T-cell (primary cell): ENCODE measurements at places on chromosomes 2 and 18.
A peak's percentile ranks its signal among the peaks of the same experiment; 100 is the strongest.

DNA sequence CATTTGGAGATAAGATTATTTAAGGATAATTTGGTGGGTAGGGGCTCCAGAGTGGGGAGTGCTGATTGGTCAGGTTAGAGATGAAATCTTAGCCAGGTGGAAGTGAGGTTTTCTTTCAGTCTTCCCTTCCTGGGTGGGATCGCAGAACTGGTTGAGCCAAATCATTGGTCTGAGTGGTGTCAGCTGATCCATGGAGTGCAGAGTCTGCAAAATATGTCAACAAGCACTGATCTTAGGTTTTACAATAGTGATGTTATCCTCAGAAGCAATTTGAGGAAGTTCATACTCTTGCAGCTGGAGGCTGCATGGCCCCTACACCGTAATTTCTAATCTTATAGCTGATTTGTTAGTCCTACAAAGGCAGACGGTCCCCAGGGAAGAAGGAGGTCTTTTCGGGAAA, 1483.4 kb upstream of the ZEB2 start:
- H3K27ac ChIP-seq = no peak overlapping the region
- no peaks in the 10 kb centered on the region for H3K4me1 ChIP-seq
- no peaks in the 10 kb centered on the region for H3K36me3 ChIP-seq
- no peak overlapping the region for H3K4me3 ChIP-seq
- no peaks in the 10 kb centered on the region for H3K27me3 ChIP-seq

DNA sequence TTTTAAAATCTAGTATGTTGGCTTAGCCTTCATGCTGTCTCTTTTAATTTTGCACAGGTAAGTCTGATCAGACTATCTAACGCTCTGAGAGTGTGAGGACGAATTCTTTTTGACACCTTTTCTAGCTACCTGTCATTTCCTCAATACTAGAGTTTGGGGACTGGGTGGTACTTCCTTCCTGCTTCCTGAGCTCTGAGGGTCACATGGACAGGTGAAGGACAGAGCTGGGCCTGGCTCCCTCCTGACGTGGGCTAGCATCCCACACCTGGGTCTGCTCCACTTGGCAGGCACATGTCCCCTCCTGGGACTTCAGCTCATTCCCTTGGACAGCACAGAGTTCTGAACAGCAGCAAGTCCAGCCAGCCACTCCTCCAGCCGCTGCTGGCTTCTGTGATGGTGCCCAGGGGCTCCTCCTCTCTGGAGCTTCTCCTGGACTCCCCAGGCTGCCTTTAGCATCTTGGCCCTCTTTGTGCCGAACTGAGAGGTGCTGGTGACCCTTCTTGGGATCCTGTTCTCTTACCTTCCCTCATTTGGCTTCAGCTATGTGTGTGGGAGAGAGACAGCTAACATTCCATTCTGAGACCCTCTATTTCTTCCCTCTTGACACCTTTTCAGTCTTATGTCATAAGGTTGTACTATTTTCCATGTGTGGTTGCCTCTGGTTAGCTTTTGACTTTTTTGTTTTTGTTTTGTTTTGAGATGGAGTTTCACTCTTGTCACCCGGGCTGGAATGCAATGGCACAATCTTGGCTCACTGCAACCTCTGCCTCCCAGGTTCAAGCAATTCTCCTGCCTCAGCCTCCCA, 106.9 kb downstream of the B3GNT2 start:
- no peak for DNase-seq
- H3K36me3 ChIP-seq = no peaks in the 10 kb centered on the region
- H3K4me1 ChIP-seq = peaks cover 66% of the 10 kb centered on the region
- no peaks in the 10 kb centered on the region for H3K27me3 ChIP-seq
- peak overlapping the region; percentile 72 for H3K27ac ChIP-seq

GRCh38 chr2:221671515-221671914, 99.4 kb upstream of the EPHA4 start:
- no peaks in the 10 kb centered on the region for H3K27me3 ChIP-seq
- H3K36me3 ChIP-seq = no peaks in the 10 kb centered on the region
- H3K4me3 ChIP-seq = no peak overlapping the region
- no peaks in the 10 kb centered on the region for H3K4me1 ChIP-seq
- no peak overlapping the region for H3K27ac ChIP-seq

DNA sequence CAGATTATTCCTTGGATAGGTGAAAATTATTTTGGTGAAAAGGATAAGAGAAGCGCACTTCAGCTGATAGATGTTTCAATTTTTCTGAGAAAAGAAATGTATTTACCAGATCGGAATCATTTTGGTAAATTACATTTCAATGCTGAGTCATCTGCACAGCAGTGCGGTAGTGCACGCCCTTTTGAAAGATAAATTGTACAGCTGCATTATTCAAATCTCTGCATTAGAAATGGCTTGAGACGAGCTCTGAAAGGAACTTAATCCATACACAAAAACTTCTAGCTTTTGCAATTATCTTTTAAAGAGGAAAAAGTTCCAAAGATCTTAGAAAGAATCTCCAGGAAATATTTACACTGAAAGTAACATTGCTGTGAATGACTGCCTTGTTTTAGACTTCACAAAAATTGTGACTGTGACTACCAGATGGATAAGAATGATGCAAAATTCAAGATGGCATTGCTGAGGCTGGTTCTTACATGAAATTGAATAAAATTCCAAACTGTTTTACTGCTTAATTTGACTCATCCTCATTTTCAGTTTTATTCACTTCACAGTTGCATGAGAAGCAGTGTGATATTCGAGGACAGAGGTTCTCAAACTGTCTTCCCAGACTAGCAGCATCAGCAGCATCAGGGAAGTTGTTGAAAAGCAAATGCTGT, 161.7 kb downstream of the RND3 start:
- no peaks in the 10 kb centered on the region for H3K4me1 ChIP-seq
- H3K27me3 ChIP-seq = no peaks in the 10 kb centered on the region
- no peak overlapping the region for H3K27ac ChIP-seq
- no peaks in the 10 kb centered on the region for H3K36me3 ChIP-seq
- no peak for DNase-seq

- no peak overlapping the region for H3K27ac ChIP-seq
- no peaks in the 10 kb centered on the region for H3K4me1 ChIP-seq
- no peaks in the 10 kb centered on the region for H3K36me3 ChIP-seq
- no peaks in the 10 kb centered on the region for H3K27me3 ChIP-seq
These were observed 72.9 kb downstream of the PRKCE start for GRCh38 chr2:45724335-45724734.

DNA sequence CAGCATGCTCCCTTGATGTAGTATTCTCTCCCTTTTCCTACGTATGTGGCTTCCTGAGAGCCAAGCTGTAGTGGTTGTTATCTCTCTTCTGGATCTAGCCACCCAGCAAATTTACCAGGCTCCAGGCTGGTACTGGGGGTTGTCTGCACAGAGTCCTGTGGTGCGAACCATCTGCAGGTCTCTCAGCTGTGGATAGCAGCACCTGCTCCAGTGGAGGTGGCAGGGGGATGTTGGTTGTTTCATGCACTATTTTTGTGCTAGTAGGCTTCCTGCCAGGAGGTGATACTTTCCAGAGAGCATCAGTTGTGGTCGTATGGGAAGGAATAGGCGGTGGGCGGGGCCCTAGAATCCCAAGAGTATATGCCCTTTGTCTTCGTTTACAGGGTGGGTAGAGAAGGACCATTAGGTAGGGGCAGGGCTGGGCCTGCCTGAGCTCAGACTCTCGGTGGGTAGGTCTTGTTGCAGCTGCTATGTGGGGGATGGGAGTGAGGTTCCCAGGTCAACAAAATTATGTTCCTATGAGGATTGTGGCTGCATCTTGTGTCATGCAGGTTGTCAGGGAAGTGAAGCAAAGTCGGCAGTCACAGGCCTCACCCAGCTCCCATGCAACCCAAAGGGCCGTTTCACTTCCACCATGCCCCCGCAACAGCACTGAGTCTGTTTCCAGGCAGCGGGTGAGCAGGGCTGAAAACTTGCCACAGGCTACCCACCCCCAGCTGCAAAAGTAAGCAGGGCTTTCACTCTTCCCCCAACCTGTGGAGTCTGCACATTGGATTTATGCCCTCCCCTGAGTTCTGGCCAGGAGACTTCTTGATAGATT, 1139.5 kb downstream of the BCL11A start:
- DNase-seq = no peak
- H3K4me3 ChIP-seq = no peak overlapping the region
- H3K4me1 ChIP-seq = no peaks in the 10 kb centered on the region
- H3K27ac ChIP-seq = no peak overlapping the region
- H3K36me3 ChIP-seq = no peaks in the 10 kb centered on the region

DNA sequence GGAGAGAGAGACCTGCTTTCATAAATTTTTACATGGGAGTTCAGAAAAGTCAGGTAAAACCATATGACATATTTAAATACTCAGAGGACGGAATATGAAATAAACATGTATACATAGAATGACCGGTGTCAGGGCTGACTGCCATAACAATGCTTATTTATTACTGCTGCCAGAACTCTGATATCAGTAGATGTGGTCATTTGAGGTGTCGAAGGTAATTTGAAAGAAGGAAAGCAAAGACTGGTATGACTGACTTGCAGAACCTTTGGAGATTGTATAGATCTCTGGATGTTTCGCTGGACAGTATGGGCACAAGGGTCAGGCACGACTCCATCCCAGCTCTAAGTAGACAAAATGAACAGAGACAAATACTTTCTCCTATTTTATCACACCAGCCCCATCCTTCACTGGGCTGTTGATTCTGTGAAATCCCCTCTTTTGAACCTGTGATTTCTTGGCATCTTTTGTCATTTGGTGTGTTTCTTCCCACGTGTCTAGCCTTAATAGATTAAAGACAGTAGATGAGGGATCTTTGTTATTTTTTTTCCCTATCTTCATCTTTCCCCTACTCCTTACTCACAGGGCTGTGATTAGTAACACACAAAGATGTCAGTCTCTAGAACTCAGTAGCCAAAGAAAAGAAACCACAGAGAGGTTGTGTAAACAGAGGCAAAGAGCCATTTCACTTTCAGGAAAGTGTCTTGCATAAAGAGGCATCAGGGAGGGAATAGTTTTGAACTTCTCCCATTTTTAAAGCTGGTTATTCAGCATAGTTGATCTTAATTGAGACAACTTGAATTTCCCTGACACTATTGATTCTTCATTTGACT, 61.6 kb downstream of the ICOS start:
- peaks cover 34% of the 10 kb centered on the region for H3K4me1 ChIP-seq
- H3K36me3 ChIP-seq = no peaks in the 10 kb centered on the region
- H3K27me3 ChIP-seq = no peaks in the 10 kb centered on the region
- H3K4me3 ChIP-seq = no peak overlapping the region
- H3K27ac ChIP-seq = no peak overlapping the region

- no peaks in the 10 kb centered on the region for H3K36me3 ChIP-seq
- DNase-seq = no peak
- H3K27ac ChIP-seq = no peak overlapping the region
- no peak overlapping the region for H3K4me3 ChIP-seq
- H3K4me1 ChIP-seq = no peaks in the 10 kb centered on the region
These were observed 93.5 kb upstream of the TACR1 start for GRCh38 chr2:75292826-75293225.

DNA sequence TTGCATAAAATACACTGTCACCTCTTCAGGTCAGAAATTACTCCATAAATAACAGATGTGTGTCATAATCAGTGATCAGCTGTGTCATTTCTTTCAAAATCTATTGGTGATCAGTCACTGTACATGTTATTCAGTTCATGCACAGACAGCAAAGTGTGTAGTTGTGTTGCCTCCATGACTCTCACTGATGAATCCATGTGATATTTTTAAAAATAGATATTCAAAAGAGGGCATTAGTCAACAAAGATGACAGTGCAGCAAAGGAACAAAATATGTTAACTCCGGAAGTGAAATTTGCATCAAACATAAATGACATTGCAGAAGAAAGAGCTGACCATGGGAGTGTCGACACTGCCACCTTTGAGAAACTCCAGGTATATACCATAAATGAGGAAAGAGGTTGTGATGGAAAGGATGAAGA, 17.1 kb upstream of the MCM6 start:
- no peak overlapping the region for H3K4me3 ChIP-seq
- no peaks in the 10 kb centered on the region for H3K4me1 ChIP-seq
- no peaks in the 10 kb centered on the region for H3K27me3 ChIP-seq

GRCh38 chr18:41790687-41791086, 164.3 kb upstream of the PIK3C3 start:
- H3K4me1 ChIP-seq = no peaks in the 10 kb centered on the region
- DNase-seq = no peak

DNA sequence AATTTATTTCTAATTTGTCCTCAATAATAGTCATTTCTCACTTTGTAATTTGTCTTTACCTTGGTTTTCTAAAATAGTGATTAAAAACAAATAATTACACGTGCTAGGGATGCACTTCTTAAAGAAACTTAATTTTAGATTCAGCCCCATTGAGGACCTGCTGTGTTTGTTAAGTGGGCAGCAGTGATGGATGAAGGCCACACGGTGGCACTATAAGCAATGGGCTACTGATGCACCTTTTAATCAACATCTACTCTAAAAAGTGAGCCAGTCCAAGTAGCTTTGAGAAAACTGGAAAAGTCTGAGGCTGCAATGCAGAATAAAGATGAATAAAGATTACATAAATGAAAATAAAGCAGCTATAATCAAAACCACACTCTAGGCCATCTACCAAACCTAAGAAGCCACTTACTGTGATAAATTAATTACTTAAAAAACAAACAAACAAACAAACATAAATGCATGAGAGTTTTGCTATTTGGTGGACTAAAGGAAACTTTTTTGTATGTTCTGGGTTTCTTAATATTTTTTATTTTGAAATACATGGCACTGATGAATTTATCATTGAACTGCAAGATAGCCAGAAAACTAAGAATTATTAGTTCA, 89.3 kb downstream of the PDE11A start:
- no peak overlapping the region for H3K4me3 ChIP-seq
- no peaks in the 10 kb centered on the region for H3K36me3 ChIP-seq
- DNase-seq = no peak
- no peaks in the 10 kb centered on the region for H3K4me1 ChIP-seq

GRCh38 chr2:118535171-118535817, 312.2 kb downstream of the EN1 start:
- no peak for DNase-seq
- H3K4me3 ChIP-seq = no peak overlapping the region
- H3K36me3 ChIP-seq = no peaks in the 10 kb centered on the region
- H3K27me3 ChIP-seq = peaks cover 12% of the 10 kb centered on the region
- no peaks in the 10 kb centered on the region for H3K4me1 ChIP-seq

DNA sequence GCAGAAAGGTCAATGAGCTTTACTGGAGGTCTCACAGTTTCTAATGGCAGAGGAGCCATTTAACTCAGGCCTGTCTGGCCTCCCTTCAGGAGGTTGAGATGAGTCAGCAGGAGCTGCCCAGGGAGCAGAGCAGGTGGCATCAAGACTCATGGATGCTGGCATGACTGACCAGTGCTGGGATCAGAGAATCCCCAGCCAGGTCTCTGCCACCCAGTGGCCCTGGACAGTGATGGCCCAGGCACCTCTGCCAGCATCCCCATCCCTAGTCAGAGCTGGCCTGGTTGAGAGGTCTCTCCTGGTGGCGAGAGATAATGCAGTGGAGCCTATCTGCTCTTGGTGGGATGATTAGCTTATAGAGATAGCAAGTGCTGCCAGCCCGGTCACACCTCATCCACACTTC, 43.1 kb downstream of the GYPC start:
- no peak for DNase-seq
- H3K4me1 ChIP-seq = no peaks in the 10 kb centered on the region
- no peaks in the 10 kb centered on the region for H3K27me3 ChIP-seq
- H3K27ac ChIP-seq = no peak overlapping the region
